Ovary (tissue), 10 donors: ENCODE measurements at places on chromosomes 16 and 17. TPM values are rescaled to one million over a fixed set of nuclear protein-coding genes. Genes with fewer than 3 reads are reported as not detected.

GRCh38 chr16:69482410-69482991 lies 58.1 kb downstream of the CYB5B start:
- peak; percentile 39 for DNase-seq

GRCh38 chr16:15976225-15976812 lies 26.9 kb downstream of the ABCC1 start:
- DNase-seq = no peak

GRCh38 chr16:27424772-27425498 lies 23.0 kb downstream of the IL21R start:
- DNase-seq = peak; percentile 0

DNA sequence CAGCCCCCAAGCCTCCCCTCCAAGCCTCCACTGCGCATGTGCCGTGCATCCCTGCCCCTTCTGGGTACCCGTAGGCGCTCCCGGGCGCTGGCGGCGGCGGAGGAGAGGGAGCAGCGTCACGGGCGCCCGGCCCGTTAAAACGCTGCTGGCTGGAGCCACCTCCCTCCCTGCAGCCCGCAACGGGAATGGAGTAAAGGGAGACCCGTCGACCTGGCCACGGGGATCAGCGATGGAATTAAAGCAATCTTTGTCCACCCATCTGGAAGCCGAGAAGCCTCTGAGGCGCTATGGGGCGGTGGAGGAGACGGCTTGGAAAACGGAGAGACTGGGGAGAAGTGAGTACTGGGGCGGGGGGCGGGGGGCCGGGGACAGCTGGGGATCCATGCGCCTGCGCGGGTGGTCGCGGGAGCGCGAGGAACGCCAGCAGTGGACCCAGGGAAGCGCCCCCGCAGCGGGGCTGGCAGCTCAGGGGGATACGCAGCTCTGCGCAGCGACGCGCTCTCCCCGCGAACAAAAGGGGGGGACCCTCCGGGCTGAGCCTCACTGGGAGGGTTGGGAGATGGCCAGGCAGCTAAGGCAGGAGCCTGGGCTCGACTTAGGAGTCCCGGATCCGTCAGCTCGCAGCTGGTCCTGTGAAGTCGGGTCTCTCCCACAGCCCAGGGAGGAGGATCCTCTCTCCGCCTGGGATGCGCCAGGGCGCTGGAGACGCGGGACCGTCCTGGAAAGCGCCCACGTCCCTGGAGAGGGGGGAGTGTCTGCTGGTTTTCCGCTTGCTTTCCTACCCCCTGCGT lies at the start of gene BMERB1:
TSS of gene BMERB1 (plus strand) at position 164 of the 791 bp plus-strand sequence. CDS start at position 230, 66 bp downstream.
- peak; percentile 88 for DNase-seq

- no peak for DNase-seq
These were observed 2.1 kb downstream of the CFAP20 start for GRCh38 chr16:58127033-58127556.

- no peak for DNase-seq
These were observed 5.1 kb downstream of the RAB37 start for GRCh38 chr17:74742153-74742515.

DNA sequence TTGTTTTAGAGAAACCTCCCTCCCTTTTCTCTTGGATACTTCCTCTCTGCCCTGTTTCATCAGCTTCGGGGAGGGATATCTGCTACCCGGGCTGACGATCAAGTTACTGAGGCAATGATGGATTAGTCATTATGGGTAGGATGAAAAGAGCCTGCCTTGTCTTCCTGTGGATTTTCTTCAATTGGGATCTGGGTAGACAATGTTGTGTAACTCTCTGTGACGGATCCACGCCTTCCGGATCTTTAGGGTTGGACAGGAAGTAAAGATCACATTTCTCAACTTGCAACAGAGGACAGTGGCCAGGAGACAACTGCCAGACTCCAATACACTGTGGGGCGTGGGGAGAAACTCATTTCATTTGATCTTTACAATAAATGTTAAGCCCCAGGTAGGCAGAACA lies 11.3 kb upstream of the CHST6 start:
- no peak for DNase-seq

- no peak for DNase-seq
These were observed 226.1 kb upstream of the TOX3 start for GRCh38 chr16:52773026-52773425.

Gene SLC35G6
- total RNA-seq = not detected

Gene TERB1
- not detected for total RNA-seq

Gene SHBG
- total RNA-seq = 0.71 TPM

Gene NXPH3
- 3.3 TPM for total RNA-seq

Gene NPIPB12
- total RNA-seq = 11.0 TPM

Gene KRTAP9-8
- not detected for total RNA-seq

Gene B4GALNT2
- total RNA-seq = not detected

Gene PRR29
- total RNA-seq = not detected

Gene CD300LF
- 0.41 TPM for total RNA-seq
